ENCODE measurements at places on chromosomes 5 and 9.

DNA sequence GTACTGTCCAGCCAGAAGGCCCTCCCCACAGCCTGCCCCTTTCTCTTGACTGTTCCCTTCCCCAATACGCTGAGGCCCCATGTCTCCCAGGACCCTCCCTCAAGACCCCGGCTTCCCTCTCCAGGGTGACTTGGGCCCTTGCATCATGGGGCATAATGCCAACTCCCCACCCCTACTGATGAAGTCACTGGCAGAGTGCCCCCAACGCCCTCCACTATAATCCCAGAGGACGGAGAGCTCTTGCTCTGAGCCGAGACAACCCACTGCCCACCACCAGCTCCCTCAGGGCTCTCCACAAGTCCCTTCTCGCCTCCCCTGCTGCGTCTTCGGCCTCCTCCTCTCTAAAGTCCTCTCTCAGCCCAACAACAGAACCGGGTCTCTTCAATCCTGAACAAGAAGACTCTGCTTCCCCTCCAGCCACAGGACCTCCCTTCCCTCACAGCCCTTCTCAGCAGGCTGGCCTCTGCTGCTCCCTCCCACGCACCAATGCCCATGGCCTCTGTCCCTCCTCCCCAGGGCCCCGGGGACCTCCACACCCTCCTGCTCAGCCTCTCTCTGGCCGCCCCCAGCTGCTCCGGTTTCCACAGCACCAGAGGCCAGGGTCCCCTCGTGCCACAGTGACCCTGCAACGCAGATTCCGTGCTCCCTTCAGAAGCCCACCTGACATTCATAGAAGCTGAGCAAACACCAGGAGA lies 47.6 kb downstream of the ADAMTS2 start:
- DNase-seq = no peak

DNA sequence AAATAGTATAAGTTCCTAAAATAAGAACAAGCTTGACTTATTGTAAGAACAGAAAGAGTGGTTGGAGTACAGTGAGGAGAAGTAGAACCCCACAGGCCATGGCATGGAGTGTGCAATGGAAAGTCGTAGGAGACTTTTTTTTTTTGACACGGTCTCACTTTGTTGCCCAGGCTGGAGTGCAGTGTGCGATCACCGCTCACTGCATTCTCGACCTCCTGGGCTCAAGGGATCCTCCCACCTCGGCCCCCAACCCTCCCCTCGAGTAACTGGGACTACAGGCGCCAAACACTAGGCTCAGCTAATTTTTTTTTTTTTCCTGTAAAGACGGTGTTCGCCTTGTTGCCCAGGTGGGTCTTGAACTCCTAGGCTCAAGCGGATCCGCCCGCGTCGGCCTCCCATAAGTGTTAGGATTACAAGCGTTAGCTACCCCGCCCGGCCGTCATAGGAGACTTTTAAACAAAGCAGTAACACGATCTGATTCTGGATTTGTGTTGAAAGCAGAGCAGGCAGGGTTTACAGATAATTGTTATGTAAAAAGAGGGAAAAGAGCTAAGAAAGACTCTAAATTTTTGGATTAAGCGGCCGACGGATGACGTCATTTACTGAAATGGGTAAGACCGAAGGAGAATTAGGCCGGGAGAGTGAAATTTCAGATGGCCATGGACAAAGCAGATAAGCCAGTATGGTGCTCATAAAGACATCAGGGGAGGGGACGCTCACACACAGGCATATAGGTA lies 752 bp downstream of the TSTD2 start:
- no peak for DNase-seq

DNA sequence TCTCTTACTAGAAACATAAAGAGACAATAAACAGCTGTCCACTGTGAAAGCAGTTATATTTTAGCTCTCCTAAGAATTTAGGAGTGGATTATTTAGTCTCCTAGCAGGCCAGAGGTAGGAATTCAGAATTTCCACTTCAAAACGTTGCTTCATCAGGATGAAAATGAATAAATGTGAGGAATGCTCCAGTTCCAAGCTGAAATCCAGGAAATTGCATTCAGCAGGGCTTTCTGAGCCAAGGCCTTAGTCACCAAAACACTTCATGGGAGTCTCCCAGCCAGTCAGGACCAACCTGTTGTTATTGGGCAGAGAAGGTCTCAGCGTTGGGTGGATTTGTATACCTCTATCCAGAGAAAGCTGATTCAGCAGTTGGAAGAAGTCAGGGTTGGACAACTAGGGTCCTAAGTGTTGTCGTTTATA lies 1040.3 kb downstream of the TLE1 start:
- DNase-seq = no peak

- DNase-seq = no peak
Observed at GRCh38 chr5:122413722-122414121, 101.7 kb downstream of the SNCAIP start.

GRCh38 chr5:68557162-68557936 lies 341.8 kb downstream of the PIK3R1 start:
- no peak for DNase-seq

GRCh38 chr9:137679695-137680305 lies 61.0 kb downstream of the EHMT1 start:
- DNase-seq = no peak

DNA sequence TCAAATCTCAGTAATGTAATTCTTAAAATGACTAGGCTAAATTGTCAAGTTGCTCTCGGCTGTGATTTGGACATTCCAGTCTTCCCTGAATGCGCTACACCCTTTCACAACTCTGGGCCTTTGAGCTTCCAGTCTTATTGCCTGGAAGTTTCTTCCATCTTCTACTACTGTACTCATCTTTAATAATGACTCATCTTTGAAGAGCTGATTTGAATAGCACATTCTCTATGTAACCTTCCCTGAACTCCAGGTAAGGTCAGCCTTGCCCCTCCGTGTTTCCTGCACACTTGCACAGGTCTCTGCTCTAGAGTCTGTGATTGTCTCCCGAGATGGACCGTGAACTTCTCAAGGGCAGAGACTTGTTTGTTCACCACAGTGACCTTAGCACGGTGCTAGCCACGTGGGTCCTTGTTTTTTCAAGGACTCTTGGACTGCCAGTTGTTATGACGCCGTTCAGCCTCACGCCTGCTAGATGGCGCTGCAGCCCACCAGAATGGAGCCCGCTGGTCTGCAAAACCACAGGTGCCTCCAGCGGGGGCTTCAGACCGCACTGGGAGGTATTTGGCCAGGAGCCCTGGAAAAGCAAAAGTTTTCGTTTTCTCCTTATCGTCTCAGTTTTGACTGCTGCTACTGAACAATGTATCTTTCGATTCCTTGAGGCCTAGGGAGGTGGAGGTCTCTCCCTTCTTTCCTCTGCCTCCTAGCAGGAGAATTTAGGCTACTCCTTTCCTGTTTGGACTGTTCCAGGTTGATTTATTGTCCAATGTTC lies 44.4 kb downstream of the SEC61B start:
- DNase-seq = peak; percentile 88

GRCh38 chr9:108466304-108466703 lies 389.5 kb downstream of the ACTL7B start:
- DNase-seq = no peak

GRCh38 chr9:114140850-114141249 lies 14.5 kb upstream of the COL27A1 start:
- no peak for DNase-seq

DNA sequence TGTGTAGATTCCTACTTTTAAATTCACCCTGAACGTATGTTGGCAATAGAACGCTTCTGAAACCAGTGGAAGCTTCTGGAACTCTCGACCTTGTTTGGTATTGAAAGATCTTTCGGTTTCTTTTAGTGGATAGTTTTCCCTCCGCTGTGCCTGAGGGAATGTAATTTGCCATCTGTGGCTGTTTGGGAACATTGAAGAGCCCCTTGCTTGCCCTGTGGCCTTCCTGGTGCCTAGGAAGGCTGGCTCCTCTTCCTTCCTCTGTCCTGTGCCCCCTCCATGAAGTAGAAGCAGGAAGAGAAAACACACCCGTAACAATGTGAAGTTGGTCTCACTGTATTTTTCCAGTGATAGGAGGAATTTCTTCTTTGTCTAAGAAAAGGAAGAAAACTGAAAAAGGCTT lies 274.3 kb downstream of the AOPEP start:
- DNase-seq = no peak

- no peak for DNase-seq
Observed at GRCh38 chr9:88319936-88320747, 68.1 kb upstream of the SPIN1 start.
